Left cardiac atrium (tissue), 4 donors: ENCODE measurements at places on chromosomes 12 and 14. TPM values are rescaled to one million over a fixed set of nuclear protein-coding genes. Genes with fewer than 3 reads are reported as not detected.

DNA sequence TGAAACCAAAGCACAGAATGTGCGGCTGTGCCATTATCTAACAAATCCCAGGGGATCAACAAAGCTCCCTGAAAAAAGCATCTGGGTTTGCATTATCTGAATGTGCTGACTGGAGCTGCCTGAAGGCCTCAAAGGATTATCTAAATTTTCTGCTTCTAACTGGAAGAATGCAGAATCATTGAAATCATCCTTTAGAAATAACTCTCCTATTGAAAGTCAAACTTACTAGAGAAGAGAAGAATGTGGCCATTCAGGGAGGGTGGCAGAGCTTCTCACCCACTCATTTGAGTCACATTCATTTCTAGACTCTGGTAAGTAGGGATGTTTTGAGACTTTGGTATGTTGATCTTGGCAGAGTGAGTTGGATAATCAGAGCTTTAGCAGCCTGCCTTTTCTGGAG, 220.6 kb upstream of the RGS6 start:
- no peak for DNase-seq

DNA sequence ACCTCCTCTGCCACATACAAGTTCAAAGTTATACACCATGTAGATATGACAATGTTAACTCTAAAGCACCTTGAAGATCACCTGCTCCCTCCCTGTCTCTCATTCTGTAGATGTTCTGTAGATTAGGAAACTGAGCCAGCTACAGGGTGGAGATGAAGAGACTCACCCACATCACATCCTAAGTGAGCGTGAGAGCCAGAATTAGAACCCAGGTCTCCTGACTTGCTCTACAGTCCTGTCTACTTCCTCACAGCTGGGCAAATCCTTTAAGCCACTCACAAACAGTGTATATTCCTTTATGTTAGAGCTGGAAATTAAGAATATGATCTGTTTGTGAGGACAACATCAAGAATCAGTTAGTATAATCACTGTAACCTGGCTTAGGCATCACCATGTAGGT, 1.8 kb downstream of the APPL2 start:
- no peak for DNase-seq

- no peak for DNase-seq
Measured at GRCh38 chr12:92995258-92995903, 66.3 kb upstream of the EEA1 start.

DNA sequence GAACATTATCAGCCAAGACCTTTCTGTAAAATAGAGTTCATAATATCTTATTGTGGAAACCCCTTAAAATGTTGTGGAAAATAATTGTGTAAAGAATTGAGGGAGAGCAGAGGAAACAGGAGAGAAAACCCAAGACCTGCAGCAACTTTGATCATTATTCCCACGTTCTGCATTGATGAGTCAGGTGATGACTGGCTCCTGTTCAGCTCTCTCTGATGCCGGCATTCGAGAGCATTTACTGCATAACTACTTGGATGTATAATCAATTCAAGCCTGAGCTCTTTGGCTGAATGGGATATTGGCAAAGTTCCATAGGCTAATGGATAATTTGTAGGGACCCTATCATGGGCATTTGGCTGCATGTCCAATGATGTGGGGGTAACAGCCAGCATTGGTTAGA, 176.3 kb upstream of the ARID2 start:
- no peak for DNase-seq

GRCh38 chr14:63361790-63362189, 43.1 kb upstream of the GPHB5 start:
- DNase-seq, result no peak

- DNase-seq, result no peak
Measured at GRCh38 chr14:78633752-78634151, 463.6 kb downstream of the NRXN3 start.

DNA sequence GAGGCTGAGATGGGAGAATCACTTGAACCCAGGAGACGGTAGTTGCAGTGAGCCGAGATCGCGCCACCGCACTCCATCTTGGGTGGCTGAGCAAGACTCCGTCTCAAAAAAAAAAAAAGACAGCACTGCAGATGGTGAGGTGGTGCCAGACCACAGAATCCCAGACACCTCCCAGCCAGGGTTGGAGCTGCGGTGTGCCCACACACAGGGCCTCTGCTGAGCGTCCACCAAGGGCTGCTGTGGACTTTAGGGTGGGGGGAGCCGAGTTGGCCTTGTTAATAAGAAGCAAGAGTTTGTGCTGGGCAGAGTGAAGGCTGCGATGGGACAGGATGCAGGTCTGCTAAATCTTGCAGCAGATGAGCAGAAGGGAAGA, 14.2 kb downstream of the KMT5A start:
- DNase-seq, result peak; percentile 21

GRCh38 chr12:18158774-18159557, 69.0 kb upstream of the RERGL start:
- no peak for DNase-seq

DNA sequence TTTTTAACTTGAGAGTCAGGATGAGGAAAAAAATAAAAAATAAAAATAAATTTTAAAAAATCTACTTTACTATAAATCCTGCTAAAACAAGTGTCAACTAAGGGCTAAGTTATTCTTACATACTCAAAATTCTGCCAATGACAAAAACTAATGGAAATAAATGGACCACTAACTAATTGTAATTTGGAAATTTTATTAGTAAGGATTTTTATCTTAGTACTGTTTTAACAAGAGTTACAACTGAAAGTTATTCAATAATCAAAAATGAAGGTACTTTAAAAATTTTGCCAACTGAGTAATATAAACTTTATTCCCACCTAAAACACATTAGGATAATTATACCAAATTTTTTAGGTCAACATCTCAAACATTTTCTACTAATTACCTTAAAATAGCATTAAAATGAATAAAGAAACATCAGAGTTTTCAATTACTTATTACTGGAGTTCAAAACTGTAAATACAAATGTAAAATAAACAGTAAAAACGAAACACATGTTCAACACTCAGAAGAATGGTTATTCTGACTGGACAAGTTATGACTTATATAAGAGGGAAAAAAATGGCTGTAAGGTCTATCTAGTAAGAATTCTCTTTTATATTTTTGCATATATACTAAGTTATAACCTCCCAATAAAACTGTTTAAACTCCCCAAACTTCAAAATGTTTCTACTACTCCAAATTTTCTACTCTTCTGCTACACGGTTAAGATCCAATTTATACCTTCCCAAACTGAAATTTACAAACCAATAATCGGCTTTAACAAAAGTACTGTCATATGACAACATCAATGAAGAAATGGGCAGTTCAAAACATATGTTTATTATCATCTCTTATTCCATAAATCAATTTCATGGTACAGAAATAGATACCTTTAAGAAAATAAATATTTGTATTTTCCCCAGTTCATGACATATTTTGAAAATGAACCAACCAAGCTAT, 2.7 kb downstream of the HECTD1 start:
- DNase-seq, result no peak

DNA sequence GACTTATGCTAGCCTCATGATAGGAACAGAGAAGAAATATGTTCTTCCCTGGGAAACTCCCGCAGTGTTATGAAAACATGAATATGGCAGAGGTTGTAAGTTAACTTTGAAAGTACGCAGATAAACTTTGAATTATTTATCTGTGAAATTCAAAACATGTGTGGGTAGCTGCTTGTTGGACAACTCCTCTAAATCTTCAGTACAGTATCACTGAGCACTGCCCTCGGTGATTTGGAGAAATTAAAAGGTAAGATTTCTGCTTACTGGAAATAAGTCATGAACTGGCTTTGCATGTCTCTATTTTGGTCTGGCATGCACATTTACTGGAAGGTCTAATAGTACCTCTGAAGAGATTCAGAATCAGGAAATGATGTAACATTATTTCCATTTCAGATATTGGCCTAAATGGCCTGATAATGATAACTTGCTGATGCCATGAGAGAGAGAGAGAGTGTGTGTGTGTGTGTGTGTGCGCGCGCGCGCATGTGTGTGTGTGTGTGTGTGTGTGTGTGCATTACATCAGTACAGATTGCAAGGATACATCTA, 1441.9 kb upstream of the FLRT2 start:
- DNase-seq, result peak; percentile 26

DNA sequence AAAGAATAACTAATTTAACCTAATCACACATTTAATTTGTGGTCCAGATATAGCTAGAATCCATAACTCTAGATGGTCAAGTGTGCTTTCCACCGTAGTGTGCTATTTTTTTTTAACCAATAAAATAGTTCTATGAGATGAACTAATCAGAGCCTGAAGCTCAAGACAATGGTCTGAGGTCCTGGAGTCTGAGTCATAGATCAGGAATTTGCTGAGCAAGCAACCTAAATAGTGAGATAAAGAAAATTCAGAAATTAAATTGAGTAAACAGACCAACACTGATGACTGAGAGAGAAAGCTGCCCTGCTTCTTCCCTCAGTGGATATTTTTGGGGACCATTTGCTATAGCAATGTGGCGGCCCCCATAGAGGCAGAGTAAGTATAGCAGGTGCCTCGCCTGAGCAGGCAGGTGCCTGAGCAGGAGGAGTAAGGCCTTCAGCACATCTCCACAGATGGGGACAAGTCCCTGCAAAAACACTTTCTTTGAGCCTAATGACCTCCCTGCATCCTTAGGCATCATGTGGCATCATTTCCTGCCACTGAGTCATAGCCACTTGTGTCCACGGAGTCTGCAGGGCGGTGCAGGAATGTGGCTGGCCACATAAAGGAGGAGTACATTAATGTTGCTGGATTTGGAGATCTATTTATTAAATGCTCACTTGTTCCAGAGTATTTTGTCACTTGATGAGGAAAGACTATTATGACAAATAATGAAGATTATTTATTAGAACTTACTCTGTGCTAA, 13.9 kb upstream of the CLEC4E start:
- DNase-seq, result no peak

DNA sequence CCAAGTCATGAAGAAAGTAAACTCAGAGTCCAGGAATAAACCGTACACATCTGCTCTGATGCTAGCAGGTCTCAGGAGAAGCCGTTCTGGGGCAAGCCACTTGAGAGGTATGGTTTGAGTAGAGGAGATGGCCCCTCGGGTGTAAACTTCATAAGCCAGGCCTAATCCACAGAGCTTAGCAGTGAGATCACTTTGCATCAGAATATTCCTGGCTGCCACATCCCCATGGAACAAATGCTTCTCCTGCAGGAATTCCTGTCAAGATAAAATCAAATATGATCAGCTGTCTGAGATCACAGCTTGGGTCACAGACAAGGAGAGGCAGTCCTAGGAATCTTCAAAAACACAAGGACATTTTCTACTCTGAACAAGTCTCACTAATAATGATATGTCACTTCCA, 11.2 kb upstream of the MAGOHB start:
- DNase-seq, result no peak

GRCh38 chr14:73610687-73611086, 1.6 kb upstream of the ACOT6 start:
- DNase-seq, result no peak

DNA sequence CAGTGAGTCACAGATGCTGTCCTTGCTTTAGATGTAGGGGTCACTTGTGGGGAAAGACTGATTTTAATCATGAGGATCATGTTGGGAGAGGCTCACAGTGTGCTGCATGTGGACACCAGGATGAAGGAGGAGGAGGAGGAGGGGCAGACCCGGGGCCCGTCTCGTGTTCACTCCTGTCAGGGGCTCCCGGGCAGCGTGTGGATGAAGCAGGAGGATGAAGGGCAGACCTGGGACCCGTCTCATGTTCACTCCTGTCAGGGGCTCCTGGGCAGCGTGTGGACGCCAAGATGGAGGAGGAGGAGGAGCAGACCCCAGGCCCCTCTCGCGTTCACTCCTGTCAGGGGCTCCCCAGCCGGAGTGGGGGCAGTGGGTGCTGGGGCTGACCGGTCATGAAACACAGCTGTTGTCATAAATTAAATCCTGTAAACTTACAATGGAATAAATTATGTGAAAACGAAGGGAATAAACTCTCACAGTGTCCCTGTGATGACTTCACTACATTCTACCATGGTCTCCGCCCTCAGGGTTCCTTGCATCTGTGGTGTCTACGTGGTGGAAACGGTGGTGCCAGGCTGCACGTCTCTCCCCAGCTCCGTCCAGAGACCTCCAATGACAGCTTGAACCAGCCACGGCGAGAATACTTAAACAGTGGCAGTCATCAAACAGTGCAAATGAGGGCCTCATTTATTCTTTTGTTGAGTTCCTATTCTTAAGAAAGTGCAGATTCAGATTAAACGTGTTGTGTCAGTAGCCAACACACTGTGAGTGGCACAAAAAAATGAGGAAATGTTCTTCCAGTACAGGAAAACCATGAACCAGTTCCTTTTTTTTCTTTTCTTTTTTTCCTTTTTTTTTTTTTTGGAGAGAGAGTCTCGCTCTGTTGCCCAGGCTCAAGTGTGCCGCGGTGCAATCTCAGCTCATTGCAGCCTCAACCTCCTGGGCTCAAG, 37.7 kb upstream of the SFSWAP start:
- DNase-seq, result no peak

DNA sequence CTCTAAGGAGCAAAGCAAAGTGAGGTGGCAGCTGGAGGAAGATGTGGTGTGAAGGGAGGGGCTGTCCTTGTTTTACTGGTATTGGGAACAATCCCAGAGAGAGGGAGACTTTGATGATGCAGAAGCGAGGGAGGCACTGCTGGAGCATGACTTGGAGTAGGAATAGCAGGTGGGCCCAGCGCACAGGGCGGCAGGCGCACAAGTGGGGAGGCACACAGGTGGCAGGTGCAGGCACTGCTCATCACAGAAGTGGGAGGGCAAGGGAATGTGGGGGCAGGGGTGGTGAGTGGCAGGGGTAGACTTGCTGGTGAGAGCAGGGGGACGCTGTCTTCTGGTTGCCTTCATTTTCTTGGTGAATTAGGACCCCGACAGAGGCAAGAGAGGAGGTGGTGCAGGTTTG, 11.5 kb upstream of the IFI27 start:
- no peak for DNase-seq

- no peak for DNase-seq
Measured at GRCh38 chr14:89186856-89187376, 230.1 kb downstream of the FOXN3 start.

GRCh38 chr12:45532113-45532512, 197.4 kb upstream of the ARID2 start:
- no peak for DNase-seq

DNA sequence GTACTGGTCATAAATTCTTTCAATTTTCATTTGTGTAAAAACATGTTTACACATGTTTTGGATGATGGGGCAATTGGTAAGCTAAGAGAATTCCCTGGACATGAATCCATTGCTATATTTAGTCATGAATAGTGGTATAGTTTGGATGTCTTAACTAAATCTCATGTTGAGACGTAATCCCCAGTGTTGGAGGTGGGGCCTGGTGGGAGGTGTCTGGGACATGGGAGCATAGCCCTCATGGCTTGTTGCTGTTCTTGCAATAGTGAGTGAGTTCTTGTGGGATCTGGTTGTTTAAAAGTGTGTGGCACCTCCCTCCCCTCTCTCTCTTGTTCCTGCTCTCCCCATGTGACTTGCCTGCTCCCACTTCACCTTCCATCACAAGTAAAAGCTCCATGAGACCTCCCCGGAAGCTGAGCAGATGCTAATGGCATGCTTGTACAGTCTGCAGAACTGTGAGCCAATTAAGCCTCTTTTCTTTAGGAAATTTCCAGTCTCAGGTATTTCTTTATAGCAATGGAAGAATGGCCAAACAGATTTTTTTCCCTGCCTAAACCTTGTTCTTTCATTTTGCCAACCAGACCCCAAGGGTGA, 33.6 kb downstream of the CTSG start:
- no peak for DNase-seq

Gene TARBP2
- total RNA-seq, result 15.3 TPM

Gene RASSF9
- 2.5 TPM for total RNA-seq

Gene SRGAP1
- 5.5 TPM for total RNA-seq

Gene AQP2
- total RNA-seq, result 0.24 TPM

Gene SCN8A
- 0.41 TPM for total RNA-seq

Gene AHNAK2
- 9.7 TPM for total RNA-seq

Gene TRHDE
- total RNA-seq, result 6.2 TPM

Gene COX8C
- not detected for total RNA-seq

Gene C12orf42
- not detected for total RNA-seq

Gene DEGS2
- total RNA-seq, result 0.18 TPM

Gene TPPP2
- 1.6 TPM for total RNA-seq
